ENCODE measurements at places on chromosomes 13 and 19. TPM values are rescaled to one million over a fixed set of nuclear protein-coding genes. Genes with fewer than 3 reads are reported as not detected.

DNA sequence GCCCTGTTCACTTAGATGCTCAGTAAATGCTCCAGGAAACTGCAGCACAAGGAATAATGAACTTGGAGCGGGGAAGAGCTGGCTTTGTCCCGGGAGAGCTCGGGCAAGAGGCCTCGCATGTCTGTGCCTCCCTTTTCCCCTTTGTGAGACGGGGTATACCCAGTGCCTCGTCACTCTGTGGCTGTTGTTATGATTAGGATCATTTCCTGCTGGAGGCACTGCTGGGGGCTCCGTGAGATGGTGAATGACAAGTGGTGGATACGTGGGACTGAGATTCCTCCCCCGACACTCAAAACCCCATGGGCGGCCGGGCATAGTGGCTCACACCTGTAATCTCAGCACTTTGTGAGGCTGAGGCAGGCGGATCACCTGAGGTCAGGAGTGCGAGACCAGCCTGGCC lies 1.1 kb upstream of the PLVAP start:
- DNase-seq = no peak

DNA sequence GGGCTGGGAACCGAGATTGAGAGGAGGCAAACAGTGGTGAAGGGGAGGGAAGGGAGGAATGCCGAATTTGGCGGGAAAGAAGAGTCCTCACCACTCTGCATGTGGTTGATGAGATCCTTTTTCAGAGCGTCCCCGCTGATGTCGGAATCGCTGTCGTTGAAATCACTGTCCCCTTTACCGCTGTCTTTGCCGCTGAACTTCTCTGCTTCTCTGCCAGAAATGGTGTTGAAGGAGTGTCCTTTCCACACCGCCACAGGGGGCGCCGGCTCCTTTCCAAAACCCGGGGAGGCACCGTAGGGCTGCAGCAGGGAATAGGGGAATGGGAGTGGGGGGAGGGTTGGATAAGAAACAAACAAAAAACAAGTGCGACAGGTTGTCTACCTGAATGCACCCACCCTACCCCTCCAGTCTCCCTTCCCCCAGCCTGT lies 3.1 kb downstream of the PCDH8 start:
- no peak for DNase-seq

DNA sequence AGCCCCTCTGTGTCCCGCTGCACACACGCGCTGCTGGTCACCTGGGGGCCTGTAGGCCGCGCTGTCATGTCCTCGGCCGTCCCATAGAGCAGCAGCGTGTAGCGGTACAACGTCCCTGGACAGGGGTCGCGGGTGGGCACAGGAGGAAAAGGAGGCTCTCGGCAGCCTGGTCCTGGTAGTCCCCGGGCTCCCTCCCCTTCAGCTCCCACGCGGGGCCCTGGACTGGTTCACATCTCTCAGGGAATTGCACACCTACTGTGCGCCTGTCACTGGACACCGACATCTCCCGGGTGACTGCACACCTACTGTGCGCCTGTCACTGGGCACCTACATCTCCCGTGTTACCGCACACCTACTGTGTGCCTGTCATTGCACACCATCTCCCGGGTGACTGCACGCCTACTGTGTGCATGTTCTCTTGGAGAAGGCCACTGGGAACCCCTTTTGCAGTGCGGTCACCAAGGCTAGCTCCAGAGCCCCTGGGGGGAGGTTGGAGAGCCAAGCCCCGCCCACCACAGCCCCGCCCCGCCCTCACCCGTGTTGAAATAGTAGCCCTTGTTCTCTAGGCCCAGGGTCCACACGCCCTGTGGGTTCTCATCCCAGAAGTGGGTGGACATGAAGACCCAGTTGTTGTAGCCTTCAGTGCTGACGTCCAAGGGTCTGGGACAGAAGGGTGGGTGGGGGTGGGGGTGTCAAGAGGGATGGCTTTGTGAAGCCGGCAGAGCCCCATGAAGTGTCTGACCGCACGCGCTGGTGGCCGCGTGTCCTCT lies 3.5 kb upstream of the C19orf25 start:
- DNase-seq = no peak

DNA sequence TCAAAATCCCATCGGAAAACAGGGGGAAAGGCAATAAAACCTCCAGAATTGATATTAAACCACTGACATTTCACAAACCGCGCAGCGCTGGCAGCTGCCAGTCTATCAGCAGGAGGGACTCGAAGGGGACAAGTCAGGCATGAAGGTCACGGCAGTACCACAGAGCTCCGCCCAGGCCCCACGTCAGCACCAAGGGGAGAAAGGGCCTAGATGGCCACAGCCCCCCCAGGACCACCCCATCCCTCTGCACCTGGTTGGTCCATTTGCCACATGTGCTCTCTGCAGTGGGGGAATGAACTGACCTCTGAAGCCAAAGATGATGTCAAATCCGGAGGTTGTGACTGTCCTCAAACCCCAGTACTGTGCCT lies 9.5 kb upstream of the VSTM2B start:
- no peak for DNase-seq

DNA sequence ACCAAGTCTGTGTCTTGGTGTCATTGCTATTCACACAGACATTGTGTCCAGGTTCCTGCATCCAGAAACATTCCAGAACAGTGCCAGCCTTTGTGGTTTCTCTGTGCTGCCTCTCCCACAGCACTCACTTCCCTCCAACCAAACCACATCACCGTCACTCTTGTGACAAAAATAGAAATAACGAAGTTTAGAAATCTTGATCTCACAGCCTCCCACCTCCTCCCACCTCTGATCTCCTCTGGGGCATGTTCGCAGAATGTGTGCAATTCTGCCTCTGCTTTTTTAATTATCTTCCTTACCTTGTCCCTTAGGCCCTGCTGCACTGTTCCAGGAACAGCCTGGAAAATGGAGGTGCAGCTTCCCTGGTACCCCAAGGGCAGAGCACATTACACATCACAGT lies 8.7 kb upstream of the SERPINE3 start:
- peak; percentile 44 for DNase-seq

DNA sequence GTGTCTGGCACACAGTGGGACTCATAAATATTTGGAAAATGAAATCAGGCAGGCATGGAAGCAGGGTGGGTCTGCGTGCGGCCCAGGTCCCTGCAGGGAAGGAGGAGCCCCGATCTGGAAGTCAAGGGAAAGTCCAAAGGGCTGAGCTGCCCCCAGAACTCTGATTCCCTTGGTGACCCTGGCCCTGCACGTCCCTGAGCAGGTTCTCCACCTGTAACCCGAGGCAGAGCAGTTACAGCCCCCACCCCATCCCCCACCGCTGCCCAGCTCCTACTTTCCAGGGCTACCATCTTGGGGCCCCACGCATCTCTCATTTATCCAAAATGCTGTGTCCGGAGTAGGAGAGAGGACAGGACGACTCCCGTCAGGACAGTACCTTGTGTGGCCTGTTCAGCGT lies 2.1 kb downstream of the PLEKHF1 start:
- no peak for DNase-seq

- no peak for DNase-seq
These were observed 940 bp upstream of the DCUN1D2 start for GRCh38 chr13:113491418-113491883.

GRCh38 chr13:91162180-91162579 lies 185.3 kb upstream of the MIR17HG start:
- DNase-seq = no peak

Gene UGGT2
- 6.4 TPM for total RNA-seq

Gene CEACAM18
- not detected for total RNA-seq
